ENCODE measurements at places on chromosomes 7 and 10. TPM values are rescaled to one million over a fixed set of nuclear protein-coding genes. Genes with fewer than 3 reads are reported as not detected.

- peaks cover 8% of the 10 kb centered on the region for H3K4me1 ChIP-seq
- no peak overlapping the region for H3K27ac ChIP-seq
- H3K36me3 ChIP-seq, result peaks cover 10% of the 10 kb centered on the region
- no peak overlapping the region for H3K4me3 ChIP-seq
These were observed 101.4 kb downstream of the PODXL start for GRCh38 chr7:131455001-131455400.

GRCh38 chr10:13608246-13608853, 21.6 kb downstream of the PRPF18 start:
- H3K27ac ChIP-seq, result no peak overlapping the region
- peaks cover 56% of the 10 kb centered on the region for H3K36me3 ChIP-seq
- H3K27me3 ChIP-seq, result no peaks in the 10 kb centered on the region
- no peaks in the 10 kb centered on the region for H3K4me1 ChIP-seq
- no peak for DNase-seq
- H3K4me3 ChIP-seq, result no peak overlapping the region

- no peaks in the 10 kb centered on the region for H3K36me3 ChIP-seq
- DNase-seq, result no peak
- H3K4me3 ChIP-seq, result no peak overlapping the region
- no peak overlapping the region for H3K27ac ChIP-seq
- peaks cover 34% of the 10 kb centered on the region for H3K4me1 ChIP-seq
These were observed 4.0 kb downstream of the BAMBI start for GRCh38 chr10:28681291-28681763.

DNA sequence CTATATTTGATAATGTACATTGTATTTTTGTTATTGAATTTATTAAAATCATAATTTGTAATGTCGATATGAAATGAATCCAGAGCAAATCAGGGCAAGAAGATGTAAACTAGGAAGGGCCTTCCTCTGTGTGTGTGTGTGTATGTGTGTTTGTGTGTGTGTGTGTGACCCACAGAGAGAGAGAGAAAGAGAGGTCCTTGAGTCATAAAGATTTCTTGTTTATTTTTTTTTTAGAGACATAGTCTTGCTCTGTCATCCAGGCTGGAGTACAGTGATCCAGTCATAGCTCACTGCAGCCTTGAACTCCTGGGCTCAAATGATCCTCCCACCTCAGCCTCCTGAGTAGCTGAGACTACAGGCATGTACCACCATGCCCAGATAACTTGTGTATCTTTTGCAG, 50.7 kb downstream of the INPP5F start:
- no peak overlapping the region for H3K4me3 ChIP-seq
- H3K36me3 ChIP-seq, result no peaks in the 10 kb centered on the region
- no peaks in the 10 kb centered on the region for H3K27me3 ChIP-seq
- H3K4me1 ChIP-seq, result peaks cover 7% of the 10 kb centered on the region

DNA sequence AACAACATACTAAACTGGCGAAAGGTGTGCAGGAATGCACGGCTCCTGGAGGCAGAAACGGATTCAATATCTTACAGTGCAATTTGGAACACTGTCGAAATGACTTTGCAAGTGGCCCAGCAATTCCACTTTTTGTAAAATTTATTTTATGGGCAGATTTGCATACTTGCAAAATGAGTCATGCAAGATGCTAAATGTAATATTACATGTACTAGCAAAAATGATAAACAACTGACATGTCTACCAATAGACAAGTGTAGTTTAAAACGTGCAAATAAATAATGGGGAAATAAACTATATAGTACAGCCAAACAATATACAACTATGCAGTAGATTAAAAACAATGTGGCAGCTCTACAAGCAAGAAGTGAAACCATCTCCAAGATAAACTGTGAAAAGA, 97.7 kb downstream of the ARHGAP12 start:
- H3K27me3 ChIP-seq, result no peaks in the 10 kb centered on the region
- no peak overlapping the region for H3K27ac ChIP-seq
- no peak for DNase-seq
- no peaks in the 10 kb centered on the region for H3K36me3 ChIP-seq
- no peaks in the 10 kb centered on the region for H3K4me1 ChIP-seq

DNA sequence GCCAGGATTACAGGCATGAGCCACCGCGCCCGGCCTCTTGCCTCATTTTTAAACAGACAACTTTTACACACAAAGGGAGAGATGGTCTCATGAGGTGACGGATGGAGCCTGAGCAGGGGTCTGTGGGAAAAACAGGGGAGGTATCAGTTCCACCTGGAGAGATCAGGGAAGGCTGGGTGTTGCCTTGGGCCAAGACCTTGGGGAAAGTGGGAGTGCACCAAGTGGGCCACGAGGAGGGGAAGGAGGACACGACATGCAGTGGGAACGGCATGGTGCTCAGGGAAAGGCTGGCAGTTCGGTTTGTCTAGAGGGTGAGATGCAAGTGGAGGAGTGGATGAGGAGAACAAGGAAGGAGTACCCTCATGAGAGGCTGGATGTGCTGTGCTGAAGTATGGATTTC, 8.9 kb upstream of the ZNF777 start:
- H3K4me3 ChIP-seq, result no peak overlapping the region
- H3K36me3 ChIP-seq, result no peaks in the 10 kb centered on the region
- no peak for DNase-seq

DNA sequence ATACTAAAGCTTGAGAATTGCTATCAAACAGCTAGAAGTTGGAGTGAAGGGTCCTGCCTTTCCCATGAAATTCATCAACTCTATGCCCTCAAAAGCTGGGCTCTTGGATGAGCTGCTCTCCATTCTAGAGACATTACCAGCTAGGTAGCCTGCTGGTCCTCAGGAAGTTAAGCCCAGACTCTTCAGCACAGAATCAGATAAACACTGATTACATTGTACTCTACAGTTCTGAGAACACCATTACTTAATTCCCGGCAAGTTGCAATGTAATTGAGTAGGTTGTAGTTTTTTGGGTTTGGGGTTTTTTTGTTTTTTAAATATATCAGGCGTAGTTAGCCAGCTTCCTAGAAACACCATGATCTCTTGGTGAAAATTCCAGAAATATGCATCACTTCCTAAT, 84.1 kb upstream of the PIK3CG start:
- H3K27me3 ChIP-seq, result no peaks in the 10 kb centered on the region
- H3K36me3 ChIP-seq, result no peaks in the 10 kb centered on the region
- no peaks in the 10 kb centered on the region for H3K4me1 ChIP-seq
- H3K27ac ChIP-seq, result no peak overlapping the region
- no peak for DNase-seq
- no peak overlapping the region for H3K4me3 ChIP-seq

- H3K4me1 ChIP-seq, result peaks cover 27% of the 10 kb centered on the region
- DNase-seq, result no peak
- no peaks in the 10 kb centered on the region for H3K36me3 ChIP-seq
- no peak overlapping the region for H3K4me3 ChIP-seq
These were observed 214.9 kb downstream of the JAZF1 start for GRCh38 chr7:27965650-27966049.

GRCh38 chr7:121109145-121109544, 120.6 kb downstream of the CPED1 start:
- H3K27ac ChIP-seq, result no peak overlapping the region
- H3K27me3 ChIP-seq, result no peaks in the 10 kb centered on the region
- no peaks in the 10 kb centered on the region for H3K36me3 ChIP-seq
- no peaks in the 10 kb centered on the region for H3K4me1 ChIP-seq

- H3K4me1 ChIP-seq, result peaks cover 45% of the 10 kb centered on the region
- no peaks in the 10 kb centered on the region for H3K36me3 ChIP-seq
- no peaks in the 10 kb centered on the region for H3K27me3 ChIP-seq
- H3K4me3 ChIP-seq, result peak overlapping the region; percentile 58
These were observed 8.6 kb downstream of the CAMK2G start for GRCh38 chr10:73865459-73866442.

- no peaks in the 10 kb centered on the region for H3K4me1 ChIP-seq
- H3K4me3 ChIP-seq, result no peak overlapping the region
- H3K27me3 ChIP-seq, result peaks cover 13% of the 10 kb centered on the region
- H3K27ac ChIP-seq, result no peak overlapping the region
- H3K36me3 ChIP-seq, result no peaks in the 10 kb centered on the region
These were observed 53.9 kb downstream of the ACADSB start for GRCh38 chr10:123062726-123063125.

- peaks cover 21% of the 10 kb centered on the region for H3K4me1 ChIP-seq
- H3K27ac ChIP-seq, result peak within 1 kb of the TSS; percentile 52
- no peaks in the 10 kb centered on the region for H3K36me3 ChIP-seq
- H3K4me3 ChIP-seq, result peak within 1 kb of the TSS; percentile 66
- DNase-seq, result peak; percentile 81
These were observed at the start of gene HSPB1 for GRCh38 chr7:76302347-76303201. HSPB1 (plus strand) TSS chr7:76302673; CDS start chr7:76302713, 40 bp downstream.

DNA sequence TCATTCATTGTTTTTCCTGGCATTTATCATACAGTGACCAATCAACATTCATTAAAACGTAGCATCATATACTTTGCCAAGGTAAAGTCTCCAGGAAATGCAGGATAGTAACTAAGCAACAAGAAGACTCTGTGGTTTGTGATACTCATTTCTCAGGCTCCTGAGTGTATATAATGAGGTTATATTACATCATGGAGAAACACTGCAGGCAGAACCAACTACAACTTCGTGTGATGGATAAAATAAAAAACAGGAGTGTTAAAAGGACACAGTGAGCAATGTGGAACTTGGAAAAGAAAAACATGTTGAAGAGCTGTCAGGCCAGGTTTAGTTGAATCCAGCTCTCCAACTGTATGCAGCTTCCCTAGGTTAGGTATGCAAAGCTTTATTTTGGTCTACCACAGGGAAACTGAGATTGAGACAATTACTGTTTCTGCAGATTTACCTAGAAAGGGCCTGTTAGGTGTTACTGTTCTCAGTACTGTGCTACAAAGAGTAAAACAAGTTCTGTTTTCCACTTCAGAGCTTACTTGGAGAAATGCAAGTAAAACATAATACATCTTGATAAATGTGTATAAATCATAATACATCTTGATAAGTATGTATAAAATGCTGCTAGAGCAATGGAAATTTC, 7.8 kb upstream of the CCNY start:
- no peaks in the 10 kb centered on the region for H3K4me1 ChIP-seq
- DNase-seq, result no peak
- no peaks in the 10 kb centered on the region for H3K36me3 ChIP-seq
- no peaks in the 10 kb centered on the region for H3K27me3 ChIP-seq
- H3K4me3 ChIP-seq, result no peak overlapping the region

GRCh38 chr7:16171928-16172327, 249.4 kb downstream of the CRPPA start:
- no peaks in the 10 kb centered on the region for H3K4me1 ChIP-seq
- H3K27me3 ChIP-seq, result no peaks in the 10 kb centered on the region
- H3K27ac ChIP-seq, result no peak overlapping the region
- H3K4me3 ChIP-seq, result no peak overlapping the region
- no peak for DNase-seq

GRCh38 chr10:17062493-17062892, 67.1 kb downstream of the CUBN start:
- no peaks in the 10 kb centered on the region for H3K4me1 ChIP-seq
- no peak overlapping the region for H3K27ac ChIP-seq
- no peak for DNase-seq

DNA sequence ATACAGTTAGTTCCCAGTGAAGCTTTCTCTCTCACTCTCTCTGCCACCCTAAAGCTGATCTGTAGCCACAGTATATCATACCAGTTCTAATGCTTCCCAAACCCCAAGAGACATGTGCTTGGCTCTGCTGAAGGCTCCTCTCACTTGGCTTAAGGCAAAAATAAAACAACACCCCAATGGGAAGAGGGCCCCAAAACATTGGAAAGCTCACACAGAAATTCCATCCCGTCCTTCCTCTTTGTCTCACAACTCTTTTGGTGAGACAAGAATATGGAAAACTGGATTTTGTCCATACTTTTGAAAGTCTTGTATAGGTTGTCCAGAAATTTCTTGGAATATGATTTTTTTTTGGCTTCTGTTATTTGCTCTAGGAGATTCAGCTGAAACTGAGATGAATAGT, 56.1 kb upstream of the WNT16 start:
- H3K4me1 ChIP-seq, result peaks cover 5% of the 10 kb centered on the region
- no peak overlapping the region for H3K4me3 ChIP-seq
- no peaks in the 10 kb centered on the region for H3K36me3 ChIP-seq
- no peak for DNase-seq

GRCh38 chr7:70756789-70757188, 375.2 kb upstream of the GALNT17 start:
- H3K4me3 ChIP-seq, result no peak overlapping the region
- no peak for DNase-seq
- H3K27me3 ChIP-seq, result no peaks in the 10 kb centered on the region
- H3K4me1 ChIP-seq, result peaks cover 6% of the 10 kb centered on the region
- no peaks in the 10 kb centered on the region for H3K36me3 ChIP-seq

GRCh38 chr10:35567951-35568350, 37.2 kb upstream of the GJD4 start:
- H3K4me3 ChIP-seq, result no peak overlapping the region
- H3K27me3 ChIP-seq, result no peaks in the 10 kb centered on the region
- peaks cover 12% of the 10 kb centered on the region for H3K4me1 ChIP-seq
- peaks cover 44% of the 10 kb centered on the region for H3K36me3 ChIP-seq
- H3K27ac ChIP-seq, result no peak overlapping the region

DNA sequence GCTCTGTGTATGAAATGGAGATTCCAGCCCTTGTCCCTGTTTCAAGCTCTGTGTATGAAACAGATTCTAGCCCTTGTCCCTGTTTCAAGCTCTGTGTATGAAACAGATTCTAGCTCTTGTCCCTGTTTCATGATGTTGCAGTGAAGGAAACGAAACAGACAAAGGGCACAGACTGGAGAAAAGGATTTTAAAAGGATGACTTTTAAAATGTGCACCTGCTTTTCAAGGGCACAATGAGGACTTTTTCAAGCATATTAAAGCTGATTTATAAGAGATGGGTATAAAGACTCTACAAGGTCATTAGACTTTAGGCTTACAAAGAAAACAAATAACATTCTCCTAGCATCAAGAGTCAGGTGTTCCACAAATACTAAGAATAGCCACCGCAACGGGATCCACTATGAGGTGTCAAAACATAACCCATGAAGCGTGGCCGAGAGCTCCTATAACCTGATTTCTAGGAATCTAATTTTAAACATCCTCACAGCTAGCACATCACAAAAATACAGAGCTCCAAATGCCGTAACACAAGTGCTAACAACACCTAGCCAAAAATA, 29.0 kb downstream of the DIP2C start:
- H3K27me3 ChIP-seq, result no peaks in the 10 kb centered on the region
- no peaks in the 10 kb centered on the region for H3K4me1 ChIP-seq
- no peaks in the 10 kb centered on the region for H3K36me3 ChIP-seq
- H3K27ac ChIP-seq, result no peak overlapping the region

DNA sequence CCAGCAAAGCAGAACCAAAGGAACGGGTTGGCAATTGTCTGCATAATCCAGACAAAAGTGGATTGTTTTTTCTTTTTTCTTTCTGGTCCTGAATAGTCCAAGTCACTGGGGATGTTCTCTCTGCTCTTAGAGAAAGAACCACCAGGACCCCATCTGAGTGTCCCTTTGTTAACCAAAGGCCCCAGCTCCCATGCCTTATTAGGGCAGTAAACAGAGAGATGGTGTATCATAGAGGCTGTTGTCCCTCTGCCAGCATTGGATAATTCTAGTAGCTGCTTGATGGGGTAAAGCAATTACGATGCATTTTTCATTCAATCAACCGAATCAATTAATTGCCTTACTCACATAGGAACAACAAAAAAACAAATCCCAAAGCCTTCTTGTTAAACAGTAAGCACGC, 213.0 kb downstream of the BUB3 start:
- no peaks in the 10 kb centered on the region for H3K4me1 ChIP-seq
- H3K4me3 ChIP-seq, result no peak overlapping the region
- H3K36me3 ChIP-seq, result no peaks in the 10 kb centered on the region
- no peak overlapping the region for H3K27ac ChIP-seq
- no peak for DNase-seq

The TMEM236 gene
- total RNA-seq, result 0.27 TPM

The TSPAN15 gene
- 0.52 TPM for total RNA-seq

The FAM25G gene
- not detected for total RNA-seq

The WNT8B gene
- total RNA-seq, result not detected

The EBLN1 gene
- not detected for total RNA-seq

The GOT1 gene
- total RNA-seq, result 13.8 TPM

The PTF1A gene
- not detected for total RNA-seq

The LRRD1 gene
- 0.17 TPM for total RNA-seq
